ENCODE measurements at places on chromosomes 16 and 17.

DNA sequence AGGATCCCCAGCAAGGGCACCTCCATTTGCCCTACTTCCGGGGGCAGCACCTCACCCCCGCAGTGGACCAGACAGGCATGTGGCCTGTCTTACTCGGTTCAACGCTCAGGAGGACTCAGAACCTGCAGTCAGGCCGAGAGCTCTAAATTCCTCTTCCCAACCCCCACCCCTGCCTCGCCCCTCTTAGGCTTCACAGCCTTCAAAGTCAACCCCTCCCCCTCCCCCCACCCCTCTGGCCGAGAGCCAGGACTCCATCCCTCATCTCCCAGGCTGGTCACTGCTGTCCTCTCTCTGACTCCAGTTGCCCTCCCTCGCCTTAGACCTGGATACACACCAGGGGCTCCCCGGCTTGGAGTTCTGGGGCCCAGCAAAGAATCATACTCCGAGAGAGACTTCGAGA, 8.1 kb upstream of the HS3ST6 start:
- DNase-seq, result no peak

DNA sequence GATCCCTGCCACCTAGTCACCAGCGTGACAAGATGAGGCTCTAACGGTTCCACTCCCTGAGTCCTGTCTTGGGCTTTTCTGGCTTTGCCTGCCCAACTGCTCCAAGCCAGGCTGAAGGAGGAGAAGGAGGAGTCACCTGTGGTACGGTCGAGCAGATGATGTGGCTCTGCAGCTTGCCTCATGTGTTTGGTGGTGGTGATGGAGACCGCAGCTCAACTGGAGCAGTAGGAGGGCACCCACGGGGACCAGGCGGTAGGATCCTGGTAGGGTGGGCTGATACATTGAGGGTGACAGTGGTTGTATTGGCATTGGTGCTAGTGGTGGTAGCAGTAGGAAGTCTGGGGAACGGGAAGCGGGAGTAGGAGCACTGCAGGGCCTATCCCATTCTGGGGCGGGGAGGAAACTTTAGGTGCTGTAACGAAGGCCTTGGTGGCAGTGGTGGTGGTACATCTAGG, 202.8 kb upstream of the WSB1 start:
- DNase-seq, result no peak

DNA sequence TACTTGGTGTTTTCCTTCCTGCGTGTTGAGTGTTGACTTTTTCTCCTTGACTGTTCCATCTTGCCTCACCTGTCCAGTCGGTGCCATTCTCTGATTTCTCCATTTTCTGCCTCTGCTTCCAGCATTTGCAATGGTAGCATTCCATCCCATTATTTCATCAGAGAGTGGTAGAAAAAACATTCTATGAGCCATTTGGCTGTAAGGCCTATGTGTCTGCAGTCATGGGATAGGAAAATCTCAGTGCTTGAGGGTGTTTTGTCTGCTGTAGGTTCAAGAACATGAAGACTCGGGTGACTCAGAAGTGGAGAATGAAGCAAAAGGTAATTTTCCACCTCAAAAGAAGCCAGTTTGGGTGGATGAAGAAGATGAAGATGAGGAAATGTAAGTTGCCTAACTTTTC, 2.7 kb downstream of the UTP18 start:
- no peak for DNase-seq

DNA sequence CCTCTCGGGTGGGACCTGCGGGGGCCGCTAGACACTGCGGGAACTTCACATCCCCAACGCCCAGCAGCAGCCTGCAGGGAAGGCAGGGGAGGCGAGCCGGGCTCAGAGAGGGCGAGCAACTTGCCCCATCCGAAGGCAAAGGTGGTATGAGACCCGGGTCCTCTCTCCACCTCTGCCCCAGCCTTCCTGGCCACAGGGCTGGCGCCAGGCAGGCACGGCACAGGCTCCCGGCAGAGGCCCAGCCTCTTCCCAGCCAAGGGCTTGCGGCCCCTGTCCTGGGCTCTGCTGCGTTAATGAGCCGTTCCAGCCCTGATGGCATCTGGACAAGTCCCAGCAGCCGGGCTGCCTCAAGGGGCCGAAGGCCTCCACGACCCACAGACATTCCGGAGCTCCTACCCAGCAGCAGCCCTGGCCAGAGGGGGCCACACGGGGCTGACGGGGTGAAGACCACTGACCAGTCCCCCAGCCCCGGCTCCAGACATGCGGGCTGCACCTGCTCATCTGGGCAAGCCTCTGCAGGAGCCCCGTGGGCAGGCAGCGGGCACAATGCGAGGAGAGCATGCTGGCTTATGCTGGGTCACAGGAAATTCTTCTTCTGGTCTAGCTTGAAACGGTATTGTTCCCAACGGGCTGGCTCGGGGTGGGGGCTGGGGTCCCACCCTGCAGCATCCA, 1.2 kb upstream of the HS3ST6 start:
- DNase-seq, result no peak

- peak; percentile 62 for DNase-seq
These were observed 1.8 kb downstream of the TUBB3 start for GRCh38 chr16:89924925-89925307.

- no peak for DNase-seq
These were observed 16.8 kb downstream of the CPD start for GRCh38 chr17:30395398-30396022.

GRCh38 chr16:23105309-23105708, 43.9 kb downstream of the USP31 start:
- DNase-seq, result no peak

DNA sequence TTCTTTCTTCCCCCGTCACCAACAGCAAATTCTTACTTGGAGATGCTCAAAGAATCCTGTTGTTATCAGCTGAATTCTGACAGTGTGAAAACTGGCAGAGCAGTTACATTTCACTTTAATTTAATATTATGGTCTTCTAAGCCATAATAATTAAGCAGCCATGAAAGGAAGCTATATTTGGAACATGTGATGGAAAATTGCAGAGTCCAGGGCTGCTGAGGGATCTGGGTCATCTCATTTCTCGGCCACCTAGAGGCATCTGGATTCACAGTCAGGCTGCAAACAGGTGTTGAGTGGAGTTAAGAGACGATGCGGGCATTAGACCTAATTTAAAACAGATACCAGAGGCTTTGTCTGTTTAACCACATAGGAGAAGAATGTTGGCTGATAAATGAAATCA, 38.4 kb downstream of the CHD9NB start:
- DNase-seq, result no peak

GRCh38 chr17:66627985-66628384, 206.9 kb upstream of the CACNG5 start:
- no peak for DNase-seq

GRCh38 chr16:75580-76501, 2.2 kb upstream of the MPG start:
- no peak for DNase-seq

- no peak for DNase-seq
These were observed 55.4 kb upstream of the ACSF3 start for GRCh38 chr16:89038221-89038721.

GRCh38 chr17:81884968-81885367, 6.4 kb downstream of the ALYREF start:
- no peak for DNase-seq

- DNase-seq, result no peak
These were observed 1070.0 kb downstream of the CDH11 start for GRCh38 chr16:64051824-64052223.

DNA sequence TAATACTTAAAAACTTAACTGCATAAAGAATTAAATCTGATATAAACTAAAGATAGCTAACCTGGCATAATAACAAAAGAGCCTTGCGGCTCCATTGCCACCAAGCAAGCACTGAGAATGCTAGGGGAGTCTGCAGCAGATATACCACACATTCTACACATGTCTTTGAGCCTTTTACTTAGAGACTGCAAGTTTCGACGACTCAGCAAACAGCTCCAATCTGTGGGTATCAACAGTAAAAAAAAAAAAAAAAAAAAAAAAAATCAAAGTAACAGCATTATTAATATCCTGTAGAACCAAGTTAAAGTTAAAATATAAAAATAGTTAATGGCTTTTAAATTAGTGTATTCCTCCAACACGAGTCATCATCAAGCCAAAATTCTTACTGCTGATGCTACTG, 27.8 kb upstream of the INTS2 start:
- DNase-seq, result no peak

DNA sequence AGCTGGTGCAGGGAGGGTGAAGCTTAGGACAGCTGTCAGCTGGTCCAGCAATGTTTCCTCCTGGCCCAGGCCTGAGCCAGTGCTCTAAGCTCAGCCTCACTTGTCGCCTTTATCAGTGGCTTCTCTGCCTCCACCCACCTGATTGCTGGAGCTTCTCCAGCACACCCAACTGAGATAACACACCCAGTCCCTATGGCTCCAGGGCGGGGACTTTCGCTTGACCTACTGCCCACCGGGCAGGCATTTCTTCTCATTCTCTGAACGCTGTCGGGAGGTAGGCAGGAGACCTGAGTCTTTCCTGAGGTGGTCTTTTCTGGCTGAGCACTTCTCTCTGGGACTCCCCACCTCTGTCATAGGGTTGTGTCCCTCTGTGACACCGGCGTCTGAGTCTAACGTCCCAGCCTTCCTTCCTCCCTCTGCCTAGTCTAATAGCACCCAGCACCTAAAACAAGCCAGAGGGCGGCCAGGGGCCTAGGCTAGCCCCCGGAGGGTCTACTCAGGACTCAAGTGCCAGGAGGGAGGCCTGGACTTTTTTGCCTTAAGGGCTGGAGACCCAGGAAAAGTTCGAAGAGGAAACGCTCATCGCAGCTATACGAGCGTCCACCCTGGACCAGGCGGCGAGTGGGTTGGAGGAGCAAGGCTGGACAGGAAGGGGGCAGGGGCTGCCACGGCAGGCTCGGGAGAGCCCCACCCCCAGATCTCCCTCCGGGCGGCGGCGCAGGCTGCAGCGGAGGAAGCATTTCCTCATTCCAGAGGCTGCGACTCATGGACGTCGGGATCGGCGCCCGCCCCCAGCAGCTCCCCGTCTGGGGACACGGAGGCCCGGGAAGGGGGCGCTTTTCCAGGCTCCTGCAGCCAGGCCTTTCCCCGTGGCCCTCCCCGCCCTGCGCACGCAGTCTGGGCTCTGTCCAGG, 756 bp downstream of the TAX1BP3 start:
- peak; percentile 29 for DNase-seq

- DNase-seq, result no peak
These were observed 1.1 kb upstream of the HS3ST4 start for GRCh38 chr16:25690552-25691143.

DNA sequence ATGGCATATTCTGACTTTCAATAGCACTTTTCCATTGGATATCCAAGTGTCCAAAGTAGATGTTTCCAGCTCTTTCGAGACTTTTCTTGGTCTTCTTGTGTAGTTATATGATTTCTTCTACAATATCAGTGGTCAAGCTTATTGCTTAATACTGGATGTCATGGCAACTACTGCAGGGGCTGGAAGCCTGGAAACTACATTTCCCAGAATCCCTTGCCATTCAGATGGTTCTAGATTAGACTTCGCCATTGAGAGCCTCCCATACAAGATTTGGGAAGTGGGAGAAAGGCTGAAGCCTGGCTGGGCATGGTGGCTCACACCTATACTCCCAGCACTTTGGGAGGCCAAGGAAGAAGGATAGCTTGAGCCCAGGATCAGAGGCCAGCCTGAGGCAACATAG, 153.6 kb downstream of the C16orf95 start:
- DNase-seq, result no peak

DNA sequence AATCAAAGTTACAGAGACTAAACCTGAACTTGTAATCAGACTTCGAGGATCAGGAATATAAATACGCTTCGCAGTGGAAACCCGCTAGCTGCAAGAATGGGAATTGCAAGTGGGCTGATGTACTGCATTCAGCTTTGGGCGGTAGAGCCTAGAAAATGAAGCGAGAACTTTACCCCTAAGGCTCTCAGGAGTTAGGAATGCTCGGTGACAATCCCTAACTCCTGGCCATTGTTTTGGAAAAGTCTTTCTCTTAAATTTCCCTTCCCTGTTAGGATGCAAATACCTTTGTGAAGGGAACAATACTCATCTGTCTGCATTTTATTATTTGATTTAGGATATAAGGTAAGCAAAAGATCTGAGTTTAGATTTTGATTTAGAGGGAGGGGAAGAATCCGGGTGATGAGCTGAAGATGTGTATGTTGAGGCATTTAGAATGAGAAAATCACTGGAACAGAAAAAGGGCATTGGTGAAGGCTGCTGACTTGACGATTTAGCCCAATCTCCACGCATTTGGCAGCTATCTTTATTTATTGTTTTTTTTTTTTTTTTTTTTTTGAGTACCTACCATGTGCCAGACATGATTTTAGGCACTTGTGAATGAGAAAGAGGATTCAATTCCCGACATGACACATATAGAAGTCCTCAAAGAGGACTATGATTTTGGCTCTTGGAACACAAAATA, 2.2 kb upstream of the TOX3 start:
- DNase-seq, result no peak

GRCh38 chr17:55620023-55620422, 102.6 kb downstream of the TMEM100 start:
- no peak for DNase-seq

DNA sequence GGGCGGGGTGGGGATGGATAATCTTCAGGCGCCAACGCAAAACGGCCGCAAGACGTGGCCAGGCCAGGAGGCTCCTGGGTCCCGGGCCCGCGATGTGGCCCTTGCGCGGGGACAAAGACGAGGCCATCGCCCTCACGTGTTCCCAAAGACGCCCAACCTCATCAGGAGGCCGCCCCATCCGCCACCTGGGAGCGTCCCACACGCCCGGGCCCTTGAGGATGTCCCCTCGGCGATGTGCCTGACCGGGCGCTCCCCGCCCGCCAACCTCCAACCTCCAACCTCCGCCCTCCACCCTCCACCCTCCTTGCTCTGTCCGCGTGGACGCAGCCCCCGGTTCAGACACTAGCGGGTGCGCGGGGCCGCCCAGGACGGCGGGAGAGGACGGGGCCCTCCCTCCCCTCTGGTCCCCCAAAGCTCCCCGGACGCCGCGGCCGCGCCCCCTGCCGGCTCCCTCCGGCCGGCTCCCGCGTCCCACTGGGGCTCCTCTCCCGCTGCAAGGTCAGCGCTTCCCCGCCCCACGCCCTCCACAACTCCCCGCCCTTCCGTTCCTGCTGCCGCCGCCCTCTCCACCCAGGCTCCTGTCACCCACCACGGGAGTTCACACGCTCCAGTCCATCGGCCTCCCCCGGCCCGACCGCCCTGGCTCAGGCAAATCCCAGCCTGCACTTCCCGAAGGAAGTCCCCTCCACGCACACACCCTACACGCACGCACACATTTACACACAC, 250.8 kb upstream of the RPL38 start:
- DNase-seq, result peak; percentile 32

- no peak for DNase-seq
These were observed 5.5 kb downstream of the CNTNAP1 start for GRCh38 chr17:42687707-42688320.

GRCh38 chr17:681738-682529, 32.7 kb downstream of the VPS53 start:
- no peak for DNase-seq

Data from germinal center (tissue), 1 donor.